Astrocyte of the spinal cord (primary cell): ENCODE measurements at places on chromosomes 3 and 15.

DNA sequence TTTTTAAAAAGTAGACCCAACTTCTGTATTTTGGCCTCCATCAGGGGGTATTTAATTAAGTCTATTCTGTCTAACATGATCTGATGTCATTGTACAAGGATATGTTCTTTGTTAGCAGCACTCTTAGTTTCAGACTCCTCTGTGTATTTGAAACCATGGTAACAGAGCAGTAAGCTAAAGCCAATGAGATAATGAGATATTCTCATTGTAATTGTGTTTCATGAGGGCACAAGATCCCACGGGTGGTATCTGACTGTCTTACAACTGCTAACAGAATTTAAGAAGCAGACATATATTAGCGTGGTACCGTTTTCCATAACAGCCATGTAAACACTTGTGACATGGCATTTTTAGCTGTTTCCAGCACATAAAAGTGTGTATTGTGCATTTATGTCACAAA lies 251.2 kb upstream of the VEPH1 start:
- no peak for DNase-seq

DNA sequence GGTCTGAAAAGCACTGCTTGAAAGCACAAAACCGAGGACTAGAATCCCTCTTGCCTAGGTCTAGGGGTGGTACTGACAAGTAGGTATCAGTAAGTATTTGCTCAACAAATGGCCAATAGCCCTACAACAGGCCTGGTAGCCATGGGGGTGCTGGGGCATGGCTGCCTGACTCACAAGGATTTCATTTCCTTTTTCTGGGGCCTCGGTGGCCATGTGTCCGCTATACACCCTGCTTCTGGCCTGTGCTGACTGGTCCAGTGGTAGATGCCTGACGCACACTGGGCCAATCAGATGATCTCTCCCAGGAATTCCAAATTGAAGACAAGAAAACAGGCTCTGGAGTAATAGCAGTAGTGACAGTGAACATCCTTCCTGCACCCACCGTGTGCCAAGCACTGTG lies 29.4 kb downstream of the MELTF start:
- no peak for DNase-seq

- DNase-seq, result no peak
Observed at GRCh38 chr15:63986185-63986680, 60.1 kb downstream of the DAPK2 start.

GRCh38 chr15:75203017-75203907 lies 1.6 kb downstream of the C15orf39 start:
- DNase-seq, result no peak

DNA sequence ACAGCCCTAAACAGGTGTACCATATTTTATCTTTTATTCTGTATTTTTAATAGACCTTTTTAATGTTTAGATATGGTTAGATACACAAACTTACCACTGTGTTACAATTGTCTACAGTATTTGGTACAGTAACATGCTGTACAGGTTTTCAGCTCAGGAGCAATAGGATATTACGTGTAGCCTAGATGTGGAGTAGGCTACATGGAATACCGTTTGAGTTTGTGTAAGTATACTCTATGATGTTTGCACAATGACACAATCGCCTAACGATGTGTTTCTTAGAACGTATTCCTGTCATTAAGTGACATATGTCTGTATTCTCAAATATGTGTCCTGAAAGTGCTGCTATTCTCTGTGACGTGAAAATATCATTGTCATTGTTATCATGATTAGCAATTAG lies 62.6 kb downstream of the MFSD1 start:
- no peak for DNase-seq

DNA sequence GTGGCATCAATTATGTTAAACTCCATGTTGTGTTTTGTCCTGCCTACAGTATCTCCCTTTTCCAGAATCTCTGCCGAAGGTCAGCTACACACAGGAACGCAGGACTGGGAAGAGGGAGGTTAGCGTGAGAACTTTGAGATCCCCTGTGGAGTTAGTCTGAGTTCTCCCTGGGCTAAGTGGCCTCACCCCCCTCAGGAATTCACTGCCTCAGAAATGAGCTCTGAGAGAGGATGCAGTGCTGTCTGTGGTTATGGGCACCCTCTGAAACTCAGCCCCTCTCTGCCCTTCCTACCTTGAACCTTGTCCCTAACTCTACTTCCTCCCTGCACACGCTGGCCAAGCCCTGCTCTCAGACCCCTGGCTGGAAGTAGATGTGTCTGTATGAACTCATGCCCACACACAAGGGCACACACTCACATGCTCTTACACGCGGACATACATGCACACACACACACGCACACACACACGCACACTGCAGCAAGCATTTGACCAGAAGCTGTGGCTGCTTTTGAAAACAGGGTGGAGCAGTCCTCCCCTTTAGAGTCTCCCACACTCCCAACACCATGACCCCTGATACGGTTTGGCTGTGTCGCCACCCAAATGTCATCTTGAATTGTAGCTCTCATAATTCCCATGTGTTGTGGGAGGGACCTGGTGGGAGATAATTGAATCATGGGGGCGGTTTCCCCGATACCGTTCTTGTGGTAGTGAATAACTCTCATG lies 5.3 kb upstream of the VIPR1 start:
- peak; percentile 75 for DNase-seq

DNA sequence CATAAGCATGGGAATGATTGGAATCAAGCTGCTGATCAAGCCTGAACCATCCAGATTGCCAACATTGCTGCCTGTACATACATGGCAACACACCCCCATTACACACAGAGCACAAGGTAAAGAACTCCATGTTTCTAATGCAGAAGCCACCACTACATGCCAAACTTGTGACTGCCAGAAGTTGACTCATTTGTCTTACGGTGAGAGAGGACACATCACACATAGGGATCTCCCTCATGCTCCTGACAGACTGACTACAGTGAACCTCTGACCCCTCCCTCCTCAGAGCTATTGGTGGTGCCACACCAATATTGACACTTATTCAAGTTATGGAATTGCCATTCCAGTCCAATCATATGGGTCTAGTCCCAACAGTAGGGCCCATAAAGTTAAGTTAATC lies 42.3 kb downstream of the EFHB start:
- no peak for DNase-seq

GRCh38 chr3:18499301-18499700 lies 74.2 kb upstream of the SATB1 start:
- no peak for DNase-seq
